Small intestine (tissue), 16 donors: ENCODE measurements at places on chromosomes 4 and X. TPM values are rescaled to one million over a fixed set of nuclear protein-coding genes. Genes with fewer than 3 reads are reported as not detected.

Gene PIR
- polyA plus RNA-seq = 12.8 TPM

Gene RNF128
- 138 TPM for polyA plus RNA-seq

Gene COL4A6
- 0.43 TPM for polyA plus RNA-seq

Gene ADH7
- 0.03 TPM for polyA plus RNA-seq

Gene HSFX3
- polyA plus RNA-seq = not detected

Gene PCYT1B
- not detected for polyA plus RNA-seq

Gene SPOCK3
- polyA plus RNA-seq = not detected

Gene ERAS
- polyA plus RNA-seq = not detected

Gene TKTL2
- polyA plus RNA-seq = not detected

Gene FGB
- not detected for polyA plus RNA-seq

DNA sequence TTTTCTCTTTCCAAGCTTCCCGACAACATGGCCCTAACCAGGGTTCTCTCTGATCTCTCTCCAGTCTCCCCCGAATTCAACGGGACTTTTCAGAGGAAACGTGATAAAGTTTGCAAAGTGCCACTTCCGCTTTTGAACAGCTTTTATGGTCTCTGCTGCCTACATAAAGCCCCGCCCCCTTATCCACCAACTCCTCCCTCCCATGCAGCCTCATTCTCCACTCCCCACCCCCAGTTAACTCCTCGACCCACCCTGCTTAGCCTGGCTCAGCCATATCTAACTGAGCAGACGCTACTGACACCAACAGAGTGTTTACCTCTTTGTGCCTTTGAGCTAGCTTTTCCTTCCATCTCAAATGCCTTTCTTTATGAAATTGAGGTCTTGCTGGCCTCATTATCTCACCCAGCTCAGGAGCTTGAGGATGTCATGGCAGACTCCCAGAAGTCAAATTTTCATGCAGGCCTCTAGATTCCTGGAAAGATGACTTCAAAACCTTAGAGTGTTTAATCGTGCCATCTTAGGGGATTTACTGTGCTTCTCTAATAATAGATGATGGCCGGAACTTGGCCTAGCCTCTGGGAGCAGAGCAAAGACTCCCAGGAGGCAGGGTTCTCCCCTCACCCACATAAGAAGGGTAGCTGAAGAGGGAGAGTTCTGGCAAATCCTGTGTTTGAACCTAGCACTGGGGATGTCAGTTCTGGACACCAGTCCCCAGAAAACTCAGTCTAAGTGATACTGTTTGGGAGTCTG is 606.0 kb downstream of the BCOR start:
- peak; percentile 53 for DNase-seq

GRCh38 chrX:33188881-33189280 is 22.5 kb downstream of the DMD start:
- no peak for DNase-seq

DNA sequence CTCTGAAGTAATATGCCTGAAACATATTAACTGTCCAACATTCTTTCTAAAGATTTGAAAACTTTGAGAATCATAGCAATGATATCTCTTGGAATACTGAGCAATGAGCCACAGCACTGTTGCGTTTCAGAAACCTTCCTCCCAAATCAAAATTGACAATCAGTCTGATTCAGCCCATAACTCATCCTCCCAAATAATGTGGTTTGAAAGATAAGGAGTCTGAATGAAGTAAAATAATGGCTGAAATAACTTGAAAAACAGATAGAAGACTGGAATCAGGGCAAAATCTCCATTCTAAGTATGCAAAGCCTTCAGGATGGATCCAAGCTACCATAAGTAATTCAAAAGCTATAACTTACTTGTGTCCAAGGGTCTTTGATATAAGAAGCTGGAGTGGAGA is 98.6 kb upstream of the PLS3 start:
- DNase-seq = no peak

DNA sequence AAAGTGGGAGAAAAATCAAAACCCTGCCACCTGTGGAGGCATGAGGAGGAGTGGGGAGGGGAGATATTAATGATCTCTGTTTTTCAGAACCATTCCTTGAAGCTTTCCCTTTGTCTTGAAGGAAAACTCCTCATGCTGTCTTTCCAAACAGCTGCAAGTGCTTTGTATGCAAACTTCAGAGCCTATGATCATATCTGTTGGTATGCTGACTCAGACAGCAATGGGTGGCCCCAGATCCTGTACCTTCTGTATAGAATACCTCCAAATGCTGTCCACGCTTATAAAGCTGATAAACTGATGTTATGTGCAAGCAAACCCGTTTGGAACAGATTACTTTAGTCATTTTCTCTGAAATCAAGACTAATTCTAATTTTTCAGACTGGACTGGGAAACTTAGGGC is 31.9 kb downstream of the BMP15 start:
- no peak for DNase-seq

- no peak for DNase-seq
Measured at GRCh38 chr4:175127314-175127713, 209.2 kb downstream of the ADAM29 start.

DNA sequence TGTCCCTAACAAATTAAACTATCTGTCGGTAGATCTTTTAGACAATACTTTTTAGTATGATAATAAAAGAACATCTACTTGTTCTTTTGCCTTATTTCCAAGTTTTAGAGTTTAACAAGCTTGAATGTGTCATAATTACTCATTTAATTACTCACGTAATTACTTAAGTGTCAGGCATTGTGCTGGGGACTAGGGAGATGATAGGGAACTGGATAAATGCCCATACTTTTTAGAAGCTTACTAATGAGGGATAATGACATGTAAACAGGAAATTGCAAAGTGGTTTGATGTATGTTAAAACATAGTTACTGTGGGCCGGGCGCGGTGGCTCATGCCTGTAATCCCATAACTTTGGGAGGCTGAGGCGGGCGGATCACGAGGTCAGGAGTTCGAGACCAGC is 158.3 kb downstream of the DMD start:
- DNase-seq = no peak

GRCh38 chr4:168803732-168804131 is 206.3 kb downstream of the CBR4 start:
- DNase-seq = no peak

GRCh38 chr4:17165286-17165685 is 266.8 kb upstream of the LDB2 start:
- no peak for DNase-seq

GRCh38 chrX:18173494-18174180 is 47.0 kb downstream of the BEND2 start:
- DNase-seq = no peak

GRCh38 chr4:123415576-123415975 is 19.0 kb downstream of the SPRY1 start:
- no peak for DNase-seq

- DNase-seq = no peak
Measured at GRCh38 chr4:91448668-91449330, 855.0 kb upstream of the GRID2 start.

DNA sequence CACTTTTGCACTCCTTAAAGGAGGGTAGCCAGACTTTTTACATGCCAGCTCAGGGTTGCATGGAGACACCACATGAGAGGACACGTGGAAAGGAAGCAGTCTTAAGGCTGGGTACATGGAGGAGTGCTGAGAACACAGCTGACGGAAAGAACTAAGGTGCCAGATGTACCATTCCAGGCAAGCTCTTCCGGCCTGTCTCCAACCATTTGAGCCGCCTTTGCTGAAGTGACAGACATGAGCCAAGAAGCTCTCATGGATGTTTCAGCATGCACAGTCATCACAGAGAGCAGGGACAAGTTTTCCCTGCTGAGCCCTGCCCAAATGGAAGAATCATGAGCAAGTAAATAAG is 83.4 kb upstream of the BMP2K start:
- DNase-seq = no peak

GRCh38 chrX:50333308-50333707 is 128.7 kb downstream of the CCNB3 start:
- no peak for DNase-seq

- no peak for DNase-seq
Measured at GRCh38 chr4:138236037-138236436, 6.1 kb downstream of the SLC7A11 start.

- no peak for DNase-seq
Measured at GRCh38 chr4:66750273-66750672, 795.0 kb downstream of the CENPC start.

- DNase-seq = no peak
Measured at GRCh38 chr4:150080875-150081274, 2.6 kb downstream of the DCLK2 start.

- no peak for DNase-seq
Measured at GRCh38 chr4:40395166-40395900, 60.2 kb downstream of the CHRNA9 start.

- DNase-seq = no peak
Measured at GRCh38 chrX:920234-920799, 289.7 kb downstream of the SHOX start.

DNA sequence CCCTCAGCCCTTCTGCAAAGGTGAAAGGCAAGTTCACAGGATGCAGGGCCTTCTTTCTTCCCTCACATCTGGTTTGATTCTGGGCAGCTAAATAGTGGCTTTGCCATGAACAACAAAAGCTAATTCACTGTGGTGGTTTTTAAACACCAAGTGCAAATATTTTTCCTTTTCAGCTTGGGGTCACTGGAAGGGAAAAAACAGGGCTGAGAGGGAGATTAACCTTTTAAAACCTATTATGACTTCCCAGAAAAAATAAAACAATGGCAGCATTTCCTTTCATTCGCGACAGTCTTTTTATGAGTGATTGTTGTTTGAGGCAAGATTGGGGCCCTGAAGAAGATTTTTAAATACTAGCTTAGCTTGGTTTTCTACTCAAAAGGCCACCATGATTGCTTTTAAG is 103.7 kb upstream of the SCML1 start:
- DNase-seq = no peak

DNA sequence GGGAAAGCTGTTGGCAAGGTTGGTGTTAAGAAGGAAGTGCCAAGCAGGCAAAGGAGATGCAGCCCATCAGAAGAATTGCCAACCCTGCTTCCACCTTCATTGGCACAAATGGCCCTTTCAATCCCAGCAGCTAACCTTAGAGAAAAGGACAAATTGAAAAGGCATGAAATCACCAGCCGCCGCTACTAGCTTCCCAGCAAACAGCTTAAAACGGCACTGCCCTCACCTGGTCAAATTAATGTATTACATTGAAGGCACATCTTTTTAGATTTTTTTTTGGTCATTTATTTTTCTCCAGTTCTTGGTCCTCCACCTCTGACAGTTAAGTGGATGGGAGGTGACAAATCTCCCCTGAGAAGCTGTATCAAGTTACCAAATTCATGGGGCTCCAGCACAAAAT is 51.0 kb upstream of the NHSL2 start:
- peak; percentile 16 for DNase-seq

DNA sequence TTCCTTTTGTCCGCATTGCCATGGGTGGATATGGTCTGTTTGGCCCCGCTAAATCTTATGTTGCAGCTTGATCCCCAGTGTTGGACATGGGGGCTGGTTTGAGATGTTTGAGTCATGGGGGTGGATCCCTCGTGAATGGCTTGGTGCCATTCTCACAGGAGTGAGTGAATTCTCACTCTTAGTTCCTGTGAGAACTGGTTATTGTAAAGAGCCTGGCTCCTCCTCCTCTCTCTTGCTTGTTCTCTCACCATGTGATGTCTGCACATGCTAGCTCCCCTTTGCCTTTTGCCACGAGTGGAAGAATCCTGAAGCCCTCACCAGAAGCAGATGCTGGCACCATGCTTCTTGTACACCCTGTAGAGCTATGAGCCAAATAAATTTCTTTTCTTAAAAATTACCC is 22.6 kb upstream of the STBD1 start:
- DNase-seq = peak; percentile 21

DNA sequence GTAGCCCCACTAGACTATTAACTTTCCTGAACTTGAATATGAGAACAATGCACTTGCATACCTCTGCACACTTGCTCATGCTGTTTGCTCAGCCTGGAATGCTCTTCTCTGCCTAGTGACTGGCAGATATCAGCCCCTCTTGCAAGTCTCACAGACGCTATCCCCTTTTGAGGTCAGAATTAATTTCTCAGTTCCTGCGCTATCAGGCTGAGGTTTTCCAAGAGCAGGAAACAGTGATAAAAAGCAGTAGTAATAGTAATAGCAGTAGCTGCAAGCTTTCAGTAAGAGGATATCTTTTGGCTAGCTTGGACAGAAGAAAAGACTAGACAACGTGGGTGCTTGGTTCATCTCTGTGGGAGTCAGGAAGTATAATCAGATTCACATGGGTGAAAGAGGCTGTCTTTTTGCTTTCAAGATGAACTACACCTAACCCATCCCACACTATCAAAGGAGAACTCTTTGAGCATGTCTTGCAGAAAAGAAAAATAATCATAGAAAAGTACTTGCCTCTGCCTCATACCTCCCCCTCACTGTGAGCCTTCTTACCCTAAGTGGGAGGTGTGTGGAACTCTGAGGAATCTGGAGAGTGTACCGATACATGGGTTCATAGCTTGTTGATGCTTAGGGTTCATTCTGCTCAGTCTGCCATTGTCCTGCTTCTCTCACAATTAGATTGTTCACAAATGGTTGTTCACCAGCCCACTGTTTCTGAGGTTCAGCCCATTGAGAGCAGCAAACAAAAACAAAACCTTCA is 11.3 kb upstream of the DRP2 start:
- DNase-seq = no peak

DNA sequence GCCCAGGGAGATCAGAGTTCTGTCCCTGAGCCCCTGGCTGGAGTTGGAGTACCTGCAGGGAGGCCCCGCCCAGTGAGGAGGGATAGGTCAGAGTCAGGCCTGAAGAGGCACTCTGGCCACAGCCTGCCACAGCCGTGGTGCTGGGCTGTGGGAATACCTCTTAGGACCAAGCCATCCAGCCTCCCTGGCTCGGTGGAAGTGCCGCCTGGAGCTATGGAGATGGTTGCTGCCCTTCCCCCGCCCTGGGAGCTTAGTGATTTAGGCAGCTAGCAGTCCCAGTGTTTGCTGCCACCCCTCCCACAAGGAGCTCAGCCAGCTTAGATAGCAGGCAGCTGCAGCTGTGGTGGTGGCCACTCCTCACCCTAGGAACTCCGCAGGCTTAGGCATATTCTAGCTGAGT is 446.3 kb upstream of the GNPDA2 start:
- no peak for DNase-seq

GRCh38 chrX:19689170-19689779 is 174.0 kb upstream of the MAP3K15 start:
- no peak for DNase-seq

- DNase-seq = no peak
Measured at GRCh38 chr4:81398379-81398778, 73.3 kb downstream of the RASGEF1B start.

DNA sequence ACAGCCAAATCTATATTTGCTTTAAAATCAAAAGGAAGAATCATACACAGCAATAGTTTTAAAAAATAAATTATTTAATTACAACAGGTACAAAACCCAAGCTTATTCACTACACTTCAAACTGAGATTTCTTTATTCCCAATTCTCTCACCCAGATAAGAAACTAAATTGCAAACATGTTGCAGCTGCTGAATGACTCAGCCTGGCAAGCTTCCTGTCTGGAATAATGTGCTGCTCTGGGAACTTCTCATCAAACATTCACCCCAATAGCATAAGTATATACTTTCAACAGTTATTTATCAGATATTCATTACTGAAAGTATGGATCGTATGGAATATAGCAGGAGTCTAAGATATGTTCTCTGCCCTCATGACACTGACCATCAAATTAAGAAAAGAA is 43.0 kb upstream of the GABRA2 start:
- no peak for DNase-seq
